EH (cell line): ENCODE measurements at places on chromosomes 16 and 17.
A peak's percentile ranks its signal among the peaks of the same experiment; 100 is the strongest.

- peak; percentile 94 for DNase-seq
Observed at GRCh38 chr17:35373534-35373983, at the start of gene SLFN11. TSS of gene SLFN11 (minus strand) at chr17:35373621. CDS start at chr17:35363807, 9,814 bp downstream.

DNA sequence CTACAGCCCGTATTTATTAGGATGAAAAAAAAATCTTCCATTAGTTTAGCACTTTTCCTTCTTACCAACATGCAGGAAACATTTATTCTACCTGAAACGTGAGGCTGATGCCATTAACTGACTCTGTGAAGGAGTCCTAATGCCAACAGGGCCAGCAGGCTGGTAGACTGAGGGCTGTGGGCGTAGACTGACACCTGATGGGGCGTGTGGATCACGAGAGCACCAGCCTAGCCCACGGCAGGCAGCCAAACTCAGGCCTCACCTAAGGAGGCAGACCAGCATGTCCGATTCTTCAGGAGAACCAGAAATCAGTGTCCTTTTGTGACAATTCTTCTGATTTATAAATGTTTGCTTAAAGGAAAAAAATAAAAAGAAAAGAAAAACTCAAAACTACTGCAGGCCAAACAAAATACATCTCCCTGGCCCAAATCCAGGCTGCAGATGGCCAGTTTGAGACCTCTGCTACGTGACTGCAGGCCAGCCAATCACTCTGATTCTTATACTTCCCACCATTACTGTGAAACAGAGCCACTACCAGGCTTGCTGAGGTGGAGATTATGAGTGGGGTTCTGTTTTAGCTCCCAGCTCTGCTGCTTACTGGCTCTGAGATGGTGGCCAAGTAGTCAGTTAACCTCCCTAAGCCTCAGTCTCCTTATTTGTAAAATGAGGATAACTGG is 66.5 kb downstream of the GNAO1 start:
- peak; percentile 36 for DNase-seq

GRCh38 chr16:31810863-31811262 is 62.7 kb upstream of the ZNF267 start:
- DNase-seq = no peak

- DNase-seq = peak; percentile 55
Observed at GRCh38 chr17:39634384-39634871, 2.5 kb upstream of the STARD3 start.

GRCh38 chr17:6421700-6422604 is 13.0 kb downstream of the AIPL1 start:
- peak; percentile 78 for DNase-seq

DNA sequence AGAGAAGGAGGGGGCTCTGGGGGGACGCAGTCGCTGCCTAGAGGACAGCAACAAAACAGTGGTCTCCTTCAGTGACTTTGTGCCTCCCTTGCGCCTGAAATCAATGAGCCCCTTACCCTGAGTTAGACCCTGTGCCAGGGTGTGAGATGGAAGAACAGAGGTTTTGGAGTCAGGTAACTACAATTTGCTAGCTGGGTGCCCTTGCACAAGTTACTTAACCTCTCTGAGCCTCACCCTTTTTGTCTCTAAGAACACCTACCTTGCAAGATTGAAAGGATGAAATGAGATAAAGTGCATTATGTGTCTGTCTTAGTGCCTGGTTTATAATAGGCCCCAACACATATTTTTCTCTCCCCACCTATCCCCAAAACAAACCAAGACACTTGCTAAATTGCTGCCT is 9.9 kb downstream of the RND2 start:
- DNase-seq = no peak

GRCh38 chr17:45129426-45129939 is 2.8 kb downstream of the PLCD3 start:
- peak; percentile 70 for DNase-seq

GRCh38 chr17:70716551-70716950 is 547.2 kb downstream of the KCNJ2 start:
- DNase-seq = no peak

- DNase-seq = no peak
Observed at GRCh38 chr17:28899212-28899815, 1.8 kb upstream of the FLOT2 start.

DNA sequence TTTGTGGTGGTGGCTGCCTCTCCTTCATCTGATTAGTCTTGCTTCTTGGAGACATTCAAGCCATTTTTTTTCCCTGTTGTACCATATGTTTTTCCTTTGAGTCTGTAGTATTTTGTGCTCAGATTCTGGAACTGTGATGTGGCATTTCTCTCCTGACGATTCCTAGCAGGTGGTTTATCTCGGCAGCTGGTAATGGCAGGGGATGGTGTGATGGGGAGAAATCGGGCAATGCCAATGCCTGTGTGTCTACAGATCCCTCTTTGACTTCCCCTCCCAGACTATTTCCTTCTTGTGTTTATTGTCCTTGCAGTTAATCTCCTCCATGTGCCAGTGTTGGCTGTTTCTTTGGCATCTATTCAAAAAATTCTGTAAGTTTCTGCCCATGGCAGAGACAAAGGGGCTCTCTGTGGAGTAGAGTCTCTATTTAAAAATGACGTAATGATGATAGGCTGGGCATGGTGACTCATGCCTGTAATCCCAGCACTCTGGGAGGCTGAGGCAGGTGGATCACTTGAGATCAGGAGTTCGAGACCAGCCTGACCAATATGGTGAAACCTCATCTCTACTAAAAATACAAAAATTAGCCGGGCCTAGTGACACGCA is 90.2 kb upstream of the ERCC4 start:
- no peak for DNase-seq

DNA sequence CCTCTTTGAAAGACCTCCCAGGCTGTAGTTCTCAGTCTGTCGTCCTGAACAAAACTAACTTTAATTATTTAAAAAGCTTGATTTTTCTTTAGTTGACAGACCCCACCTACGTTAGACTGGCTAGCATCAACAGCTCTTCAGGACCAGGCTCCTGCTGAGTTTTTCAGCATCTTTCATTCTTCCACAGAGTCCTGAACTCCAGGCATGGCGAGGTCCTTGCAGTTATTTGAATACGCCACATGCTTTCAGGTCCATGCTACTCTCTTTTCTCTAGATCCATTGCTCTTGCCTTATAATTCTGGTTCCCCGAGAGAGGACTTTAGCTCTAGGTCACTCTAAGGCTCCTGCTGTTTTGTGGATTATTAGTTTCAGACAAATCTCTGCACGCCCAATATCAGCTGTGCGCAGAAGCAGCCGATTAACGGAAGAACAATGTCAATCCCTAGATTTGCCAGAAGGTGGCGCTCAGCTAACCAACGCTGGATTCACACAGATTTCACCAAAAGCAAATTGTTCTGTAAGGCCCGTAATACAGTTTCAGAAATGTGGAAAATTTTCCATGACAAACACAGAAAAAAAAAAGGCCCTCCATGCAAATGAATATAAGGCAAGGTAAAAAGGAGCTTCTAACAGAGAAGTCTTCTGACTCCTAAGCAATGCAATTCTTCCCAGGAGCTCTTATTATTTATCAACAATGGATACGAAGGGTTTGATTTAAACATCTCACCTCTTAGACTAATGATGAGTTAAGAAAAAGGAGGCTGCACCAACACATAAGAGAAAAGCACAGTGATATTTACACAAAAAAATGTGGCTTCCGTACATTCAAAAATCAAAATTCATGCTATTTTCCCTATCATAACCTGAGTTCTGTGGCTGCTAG is 33.5 kb upstream of the BCO1 start:
- DNase-seq = peak; percentile 60

DNA sequence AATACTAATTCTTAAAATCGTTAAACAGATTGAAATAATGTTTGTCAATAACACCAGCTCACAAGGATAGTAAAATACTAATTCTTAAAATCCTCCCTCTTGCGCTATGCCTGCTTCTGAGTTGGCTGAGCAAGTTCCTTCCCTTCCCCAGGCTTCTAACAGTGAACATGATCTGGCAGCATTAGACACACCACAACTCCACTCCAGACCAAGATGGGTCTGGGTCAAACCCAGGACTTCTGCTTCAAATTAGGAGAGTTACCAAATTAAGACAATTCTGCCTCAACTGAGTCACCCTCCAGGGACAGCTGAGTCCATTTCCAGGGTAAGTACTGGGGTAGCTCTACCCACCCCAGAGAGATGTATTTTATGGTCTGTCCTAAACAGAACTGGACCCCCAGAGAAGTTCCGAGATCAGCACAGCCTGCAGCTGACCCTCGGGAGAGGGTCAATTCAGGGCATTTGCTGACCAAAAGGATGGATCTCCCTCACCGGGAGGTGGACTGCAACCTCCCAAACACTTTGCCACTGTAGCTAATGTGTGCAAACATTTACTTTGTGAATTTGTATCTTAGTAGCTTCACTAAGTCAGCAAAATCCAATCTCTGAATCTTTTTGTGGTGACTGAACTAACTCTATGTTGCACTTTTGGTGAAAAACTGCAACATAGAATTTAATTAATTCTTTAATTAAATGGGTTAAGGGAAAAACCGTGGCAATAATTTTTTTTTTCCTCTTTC is 48.8 kb downstream of the ADCY9 start:
- peak; percentile 75 for DNase-seq

- no peak for DNase-seq
Observed at GRCh38 chr16:12215277-12216105, 239.0 kb downstream of the SNX29 start.

DNA sequence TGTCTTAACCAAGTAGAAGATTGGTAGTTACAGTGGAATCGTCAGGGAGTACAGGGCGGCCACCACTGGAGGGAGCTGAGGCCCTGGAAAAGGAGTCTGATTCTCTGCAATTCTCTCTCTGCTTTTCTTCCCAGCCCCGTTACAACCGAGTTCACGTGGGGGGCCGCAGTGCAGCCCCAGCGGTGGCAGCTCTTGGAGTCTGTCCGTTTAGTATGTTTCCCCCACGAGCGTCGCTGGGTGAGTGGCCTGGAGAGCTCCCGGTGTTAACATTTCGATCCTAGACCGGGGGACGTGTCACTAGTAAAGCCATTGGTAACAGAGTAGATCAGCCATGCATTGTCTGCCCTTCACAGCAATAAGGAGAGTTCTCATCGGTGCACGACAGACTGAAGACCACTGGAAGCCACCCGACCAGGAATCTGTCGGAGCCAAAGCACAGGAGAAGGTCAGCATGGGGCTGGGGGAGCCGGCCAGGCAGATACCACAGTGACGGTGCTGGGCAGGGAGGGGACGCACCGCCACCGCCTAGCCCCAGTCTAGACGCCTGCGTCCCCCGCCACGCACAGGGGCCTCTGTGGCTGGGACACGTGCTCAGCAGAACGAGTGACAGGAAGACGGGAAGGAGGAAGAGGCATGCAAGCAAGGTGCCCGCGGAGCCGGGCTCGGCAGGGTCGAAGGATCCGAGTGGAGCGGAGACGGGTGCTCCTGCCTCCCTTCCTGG is 15.7 kb downstream of the SLC16A3 start:
- peak; percentile 59 for DNase-seq

- DNase-seq = no peak
Observed at GRCh38 chr17:4939546-4939795, 375 bp downstream of the SLC25A11 start.

DNA sequence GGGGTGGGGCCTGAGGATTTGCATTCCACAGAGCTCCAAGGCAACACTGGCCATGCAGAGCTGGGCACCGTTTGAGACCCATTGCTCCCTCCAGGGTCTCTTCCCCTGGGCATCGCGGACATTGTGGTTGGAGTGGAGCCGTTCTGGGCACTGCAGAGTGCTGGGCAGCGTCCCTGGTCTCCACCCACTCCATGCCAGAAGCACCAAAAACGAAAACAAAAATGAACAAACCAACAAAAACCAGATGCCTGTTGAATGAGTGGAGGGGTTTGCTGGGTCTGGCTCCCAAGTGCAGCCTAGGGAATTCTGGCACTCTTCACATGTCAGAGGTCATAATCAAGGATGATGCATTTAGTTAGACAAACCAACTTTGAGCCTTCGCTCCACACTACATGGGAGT is 17.9 kb downstream of the WNT9B start:
- no peak for DNase-seq

DNA sequence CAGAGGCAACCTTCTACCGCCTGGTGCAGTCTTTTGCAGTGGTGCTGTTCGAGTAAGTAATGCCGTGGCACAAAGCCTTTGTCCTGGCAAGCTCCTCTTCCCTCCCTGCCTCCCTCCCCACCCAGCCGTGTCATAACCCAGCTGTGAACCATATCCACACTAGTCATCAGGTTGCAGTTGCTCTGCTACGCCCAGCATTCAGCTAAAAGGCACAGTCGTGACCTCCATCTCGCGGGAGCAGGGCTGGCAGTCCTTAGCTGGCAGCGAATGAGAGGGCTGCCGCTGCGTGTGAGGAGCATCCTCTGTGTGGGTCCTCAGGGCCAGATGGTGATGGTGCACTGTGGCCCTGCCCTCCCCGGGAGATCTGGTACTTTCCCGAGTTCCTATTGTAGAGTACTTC is 39.3 kb downstream of the CIBAR2 start:
- peak; percentile 67 for DNase-seq

GRCh38 chr16:88264641-88265285 is 118.0 kb upstream of the ZNF469 start:
- DNase-seq = peak; percentile 98

DNA sequence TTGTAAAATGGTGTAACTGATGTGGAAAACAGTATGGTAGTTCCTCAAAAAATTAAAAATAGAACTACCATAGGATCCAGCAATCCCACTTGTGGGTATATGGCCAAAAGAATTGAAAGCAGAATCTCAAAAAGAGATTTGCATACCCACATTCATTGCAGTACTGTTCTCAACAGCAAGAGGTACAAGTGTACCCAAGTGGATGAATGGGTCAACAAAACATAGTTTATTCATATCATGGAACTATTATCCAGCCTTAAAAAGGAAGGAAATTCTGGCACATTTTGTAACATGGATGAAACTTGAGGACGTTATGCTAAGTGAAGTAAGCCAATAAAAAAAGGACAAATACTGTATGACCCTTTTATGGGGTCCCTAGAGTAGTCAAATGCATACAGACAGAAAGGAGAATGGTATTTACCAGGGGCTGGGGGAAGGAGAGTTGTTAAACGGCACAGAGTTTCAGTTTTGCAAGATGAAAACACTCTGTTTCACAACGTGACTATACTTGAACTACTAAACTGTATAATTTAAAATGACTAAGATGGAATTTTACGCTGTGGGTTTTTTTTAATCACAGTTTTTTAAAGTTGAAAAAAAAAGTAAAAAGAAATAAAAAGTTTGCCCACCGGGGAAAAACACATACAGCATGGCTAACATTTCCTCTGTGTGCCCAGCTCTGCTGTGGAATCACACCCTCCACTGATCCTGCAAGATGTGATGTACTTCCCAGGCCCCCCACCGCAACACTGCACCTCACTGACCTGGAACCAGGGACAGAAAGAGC is 6.1 kb downstream of the TVP23A start:
- no peak for DNase-seq
